Kidney capillary endothelial cell (primary cell): ENCODE measurements at places on chromosomes 7 and 10.

- DNase-seq = peak; percentile 33
These were observed 20.8 kb upstream of the PTF1A start for GRCh38 chr10:23171232-23171876.

GRCh38 chr7:137882806-137883205 is 36.0 kb upstream of the DGKI start:
- no peak for DNase-seq

- no peak for DNase-seq
These were observed 8.2 kb downstream of the GHRHR start for GRCh38 chr7:30971840-30972563.

DNA sequence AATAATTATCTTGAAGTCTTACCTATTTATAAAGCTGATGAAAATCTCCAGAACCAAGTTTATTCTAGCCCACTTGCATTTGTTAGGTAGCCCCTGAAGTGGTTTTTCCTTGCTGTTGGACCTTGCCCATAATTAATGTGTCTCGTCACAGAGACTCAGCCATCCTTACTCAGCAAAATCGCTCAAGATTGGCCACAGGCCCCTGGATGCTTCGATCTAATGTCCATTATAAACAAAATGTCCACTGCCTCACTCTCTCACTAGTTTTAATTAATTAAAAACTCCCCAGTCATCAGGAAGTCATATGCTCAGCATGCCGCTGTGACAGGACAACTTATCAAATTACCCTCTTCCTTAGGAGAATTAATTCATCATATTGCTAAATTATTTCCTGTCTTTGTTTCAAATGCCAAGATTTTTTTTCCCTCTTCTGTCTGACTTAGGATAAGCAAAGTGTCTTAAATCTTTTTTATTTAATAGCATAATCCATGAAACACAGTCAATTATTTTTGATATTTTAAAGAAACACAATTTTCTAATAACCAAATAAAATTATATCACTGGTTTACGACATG is 126.8 kb upstream of the PCLO start:
- DNase-seq = peak; percentile 2

- no peak for DNase-seq
These were observed 42.0 kb downstream of the SRPK2 start for GRCh38 chr7:105346593-105347322.

DNA sequence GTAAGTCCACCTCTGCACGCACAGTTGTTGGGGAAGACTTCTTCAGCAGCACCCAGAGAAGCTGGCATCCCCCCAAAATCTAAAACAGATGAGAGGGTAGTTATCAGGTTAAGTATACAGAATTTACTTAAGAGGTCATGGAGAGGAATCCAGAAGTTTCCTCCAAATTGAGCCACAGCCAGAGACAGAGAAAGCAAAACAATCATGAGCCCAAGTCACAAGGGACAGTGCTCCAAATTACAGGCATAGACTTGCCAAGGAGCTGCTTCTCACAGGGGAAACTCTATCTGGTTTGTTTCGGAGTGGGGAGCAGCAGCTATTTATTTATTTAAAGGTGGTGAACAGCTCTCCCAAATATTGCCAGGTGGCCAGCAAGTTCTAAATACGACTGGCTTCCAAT is 308.4 kb downstream of the SKIDA1 start:
- DNase-seq = no peak

DNA sequence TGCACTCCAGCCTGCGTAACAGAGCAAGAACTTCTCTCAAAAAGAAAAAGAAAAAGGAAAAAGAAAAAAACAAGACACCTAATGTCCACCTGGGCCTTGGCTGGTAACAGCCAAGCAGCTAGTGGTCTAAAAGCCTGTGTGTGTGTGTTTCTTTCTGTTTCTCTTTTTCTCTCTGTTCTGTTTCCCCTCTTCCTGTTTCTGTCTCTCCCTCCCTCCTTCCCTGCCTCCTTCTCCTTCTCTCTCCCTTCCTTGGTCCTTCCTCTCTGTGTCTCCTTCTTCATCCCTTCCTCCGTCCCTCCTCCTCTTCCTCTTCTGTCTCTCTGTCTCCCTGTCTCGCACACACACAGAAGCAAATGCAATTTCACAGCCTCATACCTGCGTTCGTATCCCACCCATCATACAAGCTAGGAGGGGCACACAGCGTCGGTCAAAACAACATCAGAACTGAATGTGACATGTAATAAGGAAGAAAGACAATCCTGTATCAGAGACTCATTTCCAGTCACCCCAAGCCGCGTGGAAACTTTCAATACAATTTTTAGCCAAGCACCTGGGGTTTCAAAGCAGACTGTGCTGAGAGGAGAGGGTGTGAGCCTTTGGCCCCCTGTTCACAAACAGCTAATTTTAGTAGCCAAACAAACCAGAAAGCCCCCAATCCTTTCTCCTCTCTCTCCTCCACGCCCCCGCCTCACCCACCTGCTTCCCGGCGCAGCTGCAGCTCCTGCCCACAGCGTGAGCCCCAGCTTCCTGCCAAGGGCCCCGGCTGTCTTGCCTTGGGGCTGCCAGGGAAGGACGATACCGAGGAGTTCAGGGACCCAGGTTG is 50.2 kb upstream of the GNA12 start:
- DNase-seq = no peak

- DNase-seq = no peak
These were observed 10.1 kb downstream of the PDGFA start for GRCh38 chr7:509426-510130.

GRCh38 chr7:134186027-134186426 is 58.9 kb downstream of the LRGUK start:
- no peak for DNase-seq

DNA sequence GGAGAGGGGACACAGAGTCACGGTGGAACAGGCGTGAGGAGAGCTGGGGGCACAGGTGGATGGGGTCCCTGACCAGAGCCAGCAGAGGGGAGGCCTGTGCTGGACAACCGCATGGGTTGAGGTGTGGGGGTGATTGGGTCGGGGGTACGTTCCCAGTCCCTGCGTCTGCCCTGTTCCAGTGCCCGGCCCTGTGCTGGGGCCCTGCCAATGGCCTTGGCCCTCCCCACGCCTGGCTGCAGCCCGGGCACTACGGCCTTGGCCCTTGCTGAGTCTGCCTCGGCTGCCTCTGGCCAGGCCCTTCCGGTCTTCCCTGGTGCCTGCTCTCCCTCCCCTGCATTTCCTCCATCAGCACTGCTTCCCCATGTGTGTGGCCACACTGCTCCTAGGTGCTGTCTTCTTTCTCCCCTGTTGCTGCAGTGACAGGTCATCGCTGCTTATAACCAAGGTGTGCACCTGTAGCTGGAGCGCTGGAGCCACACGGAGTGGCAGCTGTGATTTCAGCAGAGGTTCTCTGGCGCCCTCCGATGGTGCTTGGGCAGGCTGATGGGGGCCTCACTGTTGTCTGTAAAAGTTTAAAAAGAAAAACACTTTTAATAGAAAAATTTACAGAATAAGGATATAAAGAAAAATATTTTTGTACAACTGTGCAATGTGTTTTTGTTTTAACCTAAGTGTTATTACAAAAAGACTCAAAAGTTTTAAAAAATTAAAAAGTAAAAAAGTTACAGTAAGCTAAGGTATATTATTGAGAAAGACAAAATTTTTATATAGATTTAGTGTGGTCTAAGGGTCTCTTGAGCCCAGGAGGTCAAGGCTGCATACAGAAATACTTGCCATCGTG is 45.2 kb upstream of the BHLHA15 start:
- peak; percentile 7 for DNase-seq

- DNase-seq = no peak
These were observed 9.3 kb downstream of the ZNF212 start for GRCh38 chr7:149248777-149249176.

DNA sequence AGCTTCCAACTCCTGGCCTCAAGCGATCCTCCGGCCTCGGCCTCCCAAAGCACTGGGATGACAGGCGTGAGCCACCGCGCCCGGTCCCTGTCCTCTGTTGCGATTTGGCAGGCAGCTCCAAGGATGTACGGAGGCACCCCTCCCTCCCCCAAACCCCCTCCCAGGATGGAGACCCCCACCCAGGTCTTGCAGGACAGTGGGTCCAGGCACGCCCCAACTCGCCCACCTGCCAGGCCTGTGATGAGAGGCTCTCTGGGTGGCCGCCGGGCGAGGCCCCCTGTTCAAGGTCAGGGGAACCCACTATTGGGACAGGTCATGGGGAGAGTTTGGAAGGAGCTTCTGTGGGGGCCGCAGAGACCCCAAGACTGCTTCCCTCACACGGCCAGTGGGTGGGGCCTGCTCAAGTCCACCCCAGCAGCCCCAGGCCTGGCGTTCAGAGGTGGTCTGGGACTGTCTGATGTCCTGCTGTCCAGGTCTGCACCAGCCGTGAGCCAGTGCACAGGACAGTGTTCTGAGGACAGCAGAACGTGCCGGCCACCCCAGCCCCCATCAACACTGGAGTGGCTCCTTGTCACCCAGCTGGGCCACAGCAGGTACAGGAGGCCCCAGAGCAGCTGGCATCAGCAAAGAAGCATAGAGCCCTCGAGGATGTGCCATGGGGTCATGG is 2.5 kb downstream of the ADAP1 start:
- no peak for DNase-seq

DNA sequence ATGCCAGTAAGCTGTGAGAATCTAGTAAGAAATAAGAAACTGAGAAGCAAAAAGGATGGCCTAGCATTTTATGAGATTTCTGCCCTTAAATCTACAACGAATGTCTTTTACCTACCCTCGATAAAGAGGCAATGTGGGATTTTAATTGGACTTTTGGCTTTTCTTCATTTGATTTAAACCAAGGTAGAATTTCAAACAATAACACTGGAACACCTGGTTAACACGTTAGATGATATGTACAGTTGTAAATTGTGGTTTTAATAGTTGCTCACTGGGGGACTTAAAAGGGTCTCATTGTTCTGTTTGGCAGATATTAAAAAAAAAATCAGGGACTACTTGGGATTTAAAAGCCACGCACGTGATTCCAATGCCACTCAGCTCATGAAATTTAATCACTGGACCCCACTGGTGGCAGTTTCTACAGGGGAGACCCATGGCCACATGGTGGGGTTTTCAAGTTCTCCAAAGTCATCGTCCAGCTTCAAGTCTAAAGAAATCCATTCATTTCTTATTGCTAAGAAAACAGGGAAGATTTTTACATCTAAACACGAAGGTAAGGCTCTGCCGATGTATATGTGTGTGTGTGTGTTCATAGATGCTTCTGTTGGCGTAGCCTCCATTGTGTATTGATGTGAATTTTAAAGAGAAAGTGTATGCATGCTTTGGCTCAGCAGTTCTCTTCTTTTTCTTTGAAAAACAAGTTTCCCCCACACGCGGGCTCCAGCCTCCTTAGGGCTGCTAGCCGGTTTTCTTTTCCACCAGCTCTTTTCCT is 588.6 kb upstream of the MKI67 start:
- DNase-seq = no peak

DNA sequence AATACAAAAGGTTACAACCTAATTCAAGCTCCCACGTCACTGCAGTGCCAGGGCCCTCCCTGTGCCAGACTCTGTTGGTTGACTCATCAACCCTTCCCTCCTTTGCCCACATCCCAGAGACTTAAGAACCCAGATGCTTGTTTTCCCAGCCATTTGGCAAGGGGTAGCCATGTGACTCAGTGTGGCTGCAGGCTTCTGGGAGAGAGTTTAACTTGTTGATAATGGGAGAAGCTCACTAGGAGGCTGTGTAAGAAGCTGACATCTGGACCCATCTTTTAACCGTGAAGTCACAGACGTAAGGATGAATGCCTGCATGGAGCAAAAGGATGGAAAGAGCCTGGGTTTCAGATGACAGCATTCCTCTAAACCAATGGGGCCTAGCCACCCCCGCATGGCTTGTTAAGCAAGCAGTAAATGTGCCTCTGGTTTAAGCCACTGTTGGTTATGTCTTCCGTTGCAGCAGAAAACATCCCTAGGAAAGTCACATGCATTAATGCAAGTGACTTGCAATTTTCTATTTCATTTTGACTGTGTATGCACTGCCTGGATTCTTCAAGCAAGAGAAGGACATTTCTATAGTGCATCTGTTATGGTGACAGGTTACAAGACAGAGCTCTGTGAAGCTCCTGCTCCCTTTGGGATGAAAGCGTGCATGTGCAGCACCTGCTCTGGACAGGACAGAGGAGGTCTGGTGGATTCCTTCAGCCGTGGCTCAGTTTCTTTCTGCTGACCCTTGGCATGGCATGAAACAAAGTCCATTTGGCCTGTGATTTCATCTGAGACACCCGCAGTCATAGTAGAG is 57.5 kb upstream of the CREB5 start:
- DNase-seq = no peak

DNA sequence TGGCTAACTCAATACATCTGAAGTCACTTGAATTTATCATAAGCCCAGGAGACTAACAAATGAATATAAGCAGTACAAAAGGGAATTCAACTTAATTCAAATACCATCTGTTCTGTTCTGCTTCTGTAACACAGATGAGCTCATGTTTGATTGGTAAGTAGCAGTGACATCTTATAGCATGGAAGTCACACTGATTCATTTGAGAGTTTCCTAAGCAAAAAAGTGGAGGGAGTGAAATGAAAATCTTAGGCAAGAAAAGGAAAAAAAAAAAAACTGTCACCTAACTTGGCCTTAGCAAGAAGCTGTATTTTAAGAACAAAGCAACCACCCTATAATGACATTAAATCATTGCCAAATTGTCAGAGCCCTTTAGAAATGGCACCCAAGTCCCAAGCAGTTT is 49.5 kb downstream of the SMURF1 start:
- no peak for DNase-seq

- no peak for DNase-seq
These were observed 30.5 kb downstream of the CDH23 start for GRCh38 chr10:71427246-71427645.

- peak; percentile 58 for DNase-seq
These were observed 214.4 kb upstream of the KIAA1217 start for GRCh38 chr10:23994459-23995046.

GRCh38 chr10:101075775-101076174 is 14.0 kb downstream of the KAZALD1 start:
- no peak for DNase-seq

DNA sequence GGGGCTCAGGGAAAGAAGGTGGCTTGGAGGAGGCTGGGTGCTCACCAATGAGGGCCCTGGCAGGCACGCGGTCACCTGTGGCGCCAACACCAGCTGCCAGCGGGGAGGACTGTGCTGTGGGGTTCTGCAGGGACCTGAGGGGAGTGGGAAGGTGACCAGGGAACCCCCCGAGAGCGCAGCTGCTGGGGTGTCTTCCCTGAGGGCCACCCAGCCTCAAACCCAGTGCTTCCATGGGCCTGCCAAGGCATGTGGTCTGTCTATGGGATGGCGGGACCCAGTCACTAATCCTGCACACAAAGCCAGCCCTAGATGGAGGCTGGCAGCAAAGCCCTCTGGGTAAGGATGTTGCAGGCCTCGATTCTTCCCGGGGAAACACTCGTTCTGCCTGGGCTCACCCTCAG is 117.1 kb downstream of the EBF3 start:
- DNase-seq = no peak

- DNase-seq = no peak
These were observed 30.5 kb downstream of the LRMDA start for GRCh38 chr10:75461672-75462649.

- DNase-seq = no peak
These were observed 31.7 kb upstream of the C10orf90 start for GRCh38 chr10:126702181-126702580.

GRCh38 chr10:126126866-126127265 is 230.5 kb downstream of the FANK1 start:
- DNase-seq = no peak

GRCh38 chr10:106189292-106189691 is 975.2 kb downstream of the SORCS1 start:
- peak; percentile 8 for DNase-seq
